ENCODE measurements at places on chromosomes 1 and 21.
A peak's percentile ranks its signal among the peaks of the same experiment; 100 is the strongest.

GRCh38 chr1:94285031-94285654 is 47.8 kb upstream of the ARHGAP29 start:
- DNase-seq = no peak

DNA sequence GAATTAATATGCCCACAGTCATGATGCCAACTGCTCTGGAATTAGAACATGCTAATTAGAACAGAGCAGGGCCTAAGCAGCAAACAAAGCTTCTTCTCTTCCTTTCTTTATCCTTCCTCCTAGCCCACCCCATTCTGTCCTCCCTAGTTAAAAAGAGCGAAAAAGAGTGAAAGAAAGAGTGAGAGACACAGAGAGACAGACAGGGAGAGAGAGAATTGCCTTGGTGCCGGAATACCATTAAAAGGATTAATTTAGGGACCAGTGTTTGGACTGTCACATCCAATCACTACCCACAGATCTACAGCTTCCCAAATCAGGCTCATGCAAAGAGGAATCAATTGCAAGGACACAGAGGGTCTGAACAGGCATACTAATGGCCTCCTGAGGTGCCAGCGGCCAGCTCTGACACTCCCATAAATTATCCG is 7.0 kb downstream of the ERI3 start:
- no peak for DNase-seq

- no peak for DNase-seq
Measured at GRCh38 chr1:3577300-3577699, 34.0 kb downstream of the MEGF6 start.

DNA sequence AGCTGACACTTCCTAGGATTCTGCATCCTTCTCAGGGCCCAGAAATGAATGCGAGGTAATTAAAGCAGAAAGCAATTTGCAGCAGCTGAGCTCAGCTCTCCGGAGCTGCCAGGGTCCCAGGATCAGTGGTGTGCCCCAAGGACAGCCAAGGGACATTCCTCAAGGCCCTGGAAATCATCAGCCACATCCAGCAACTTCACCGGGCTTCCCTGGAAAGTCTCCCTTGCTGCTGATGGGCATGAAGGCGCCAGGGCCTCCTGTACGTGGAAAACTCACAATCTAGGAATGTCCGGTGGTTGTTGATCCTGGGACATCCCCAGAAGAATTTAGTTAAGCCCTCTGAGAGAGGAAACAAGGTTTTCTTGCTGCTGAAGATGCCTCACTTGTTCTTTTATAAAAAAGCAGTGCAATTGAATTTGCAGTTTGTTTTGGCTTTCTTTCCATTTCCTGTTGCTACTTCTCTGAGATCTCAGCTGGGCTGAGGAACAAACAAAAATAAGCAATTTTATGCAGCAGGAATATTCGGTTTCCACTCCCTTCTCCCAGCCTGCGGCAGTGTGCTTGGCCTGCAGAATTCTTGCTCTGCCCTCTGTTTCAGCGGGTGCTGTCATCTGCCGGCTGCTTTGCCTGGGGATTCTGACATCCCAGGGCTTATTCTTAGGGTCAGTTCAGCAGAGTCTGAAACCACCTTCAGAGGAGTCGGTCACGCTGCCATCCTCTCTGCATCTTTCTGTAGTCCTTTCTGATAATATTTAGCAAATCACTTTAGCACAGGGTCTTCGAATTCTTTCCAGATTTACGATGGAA is 85.9 kb downstream of the TCP10L start:
- DNase-seq = no peak

- DNase-seq = no peak
Measured at GRCh38 chr1:202416641-202417040, 68.1 kb downstream of the PPP1R12B start.

DNA sequence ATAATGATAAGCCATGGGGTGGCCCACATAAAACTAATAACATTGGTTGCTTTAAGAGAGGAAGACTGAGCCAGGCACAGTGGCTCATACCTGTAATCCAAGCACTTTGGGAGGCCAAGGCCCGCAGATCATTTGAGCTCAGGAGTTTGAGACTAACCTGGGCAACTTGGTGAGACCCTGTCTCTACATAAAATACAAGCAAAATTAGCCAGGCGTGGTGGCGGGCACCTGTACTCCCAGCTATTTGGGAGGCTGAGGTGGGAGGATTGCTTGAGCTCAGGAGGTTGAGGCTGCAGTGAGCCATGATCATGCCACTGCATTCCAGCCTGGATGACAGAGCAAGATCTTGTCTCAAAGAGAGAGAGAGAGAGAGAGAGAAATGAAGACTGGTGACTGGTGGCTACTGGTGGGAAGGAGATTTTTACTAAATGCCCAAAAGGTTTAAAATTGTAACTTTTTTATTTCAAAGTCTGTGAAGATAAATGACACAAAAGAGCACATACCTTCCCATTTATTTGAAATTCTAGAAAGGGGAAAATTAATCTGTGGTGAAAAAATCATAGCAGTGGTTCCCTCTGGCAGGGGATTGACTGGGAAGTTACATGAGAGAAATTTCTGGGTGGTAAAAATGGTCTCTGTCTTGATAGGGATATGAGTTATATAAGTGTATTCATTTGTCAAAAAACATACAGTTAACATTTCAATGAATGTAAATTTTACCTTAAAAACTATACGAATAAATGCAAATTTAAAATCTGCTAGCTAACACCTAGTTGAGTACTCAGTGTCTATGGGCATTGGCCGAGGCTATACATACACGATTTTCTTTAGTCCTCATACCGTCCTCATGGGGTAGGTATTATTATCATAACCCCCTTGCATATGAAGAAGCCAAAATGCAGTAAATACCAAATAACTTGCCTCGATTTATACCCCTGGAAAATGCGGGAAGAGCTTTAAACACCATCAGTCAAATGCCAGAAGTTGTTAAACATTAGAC is 2.2 kb upstream of the NBPF1 start:
- DNase-seq = peak; percentile 51

DNA sequence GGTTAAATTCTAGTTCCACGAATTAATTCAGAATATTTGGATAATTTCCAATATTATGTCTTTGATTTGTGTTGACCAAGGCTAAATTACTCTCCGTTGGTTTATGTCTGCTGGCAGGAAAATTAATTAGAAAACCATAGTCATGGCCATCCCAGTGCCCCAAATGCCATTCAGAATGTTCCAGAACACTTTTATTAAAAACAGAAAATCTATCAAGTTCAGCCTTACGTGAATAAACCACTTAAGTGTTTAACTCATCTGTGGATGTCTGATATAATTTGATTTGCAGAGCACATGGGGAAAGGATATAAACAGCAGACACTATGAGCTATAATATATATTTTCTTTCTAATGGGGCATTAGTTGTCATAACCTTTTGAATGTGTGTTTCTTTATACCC is 480.7 kb downstream of the MRPL39 start:
- DNase-seq = no peak

DNA sequence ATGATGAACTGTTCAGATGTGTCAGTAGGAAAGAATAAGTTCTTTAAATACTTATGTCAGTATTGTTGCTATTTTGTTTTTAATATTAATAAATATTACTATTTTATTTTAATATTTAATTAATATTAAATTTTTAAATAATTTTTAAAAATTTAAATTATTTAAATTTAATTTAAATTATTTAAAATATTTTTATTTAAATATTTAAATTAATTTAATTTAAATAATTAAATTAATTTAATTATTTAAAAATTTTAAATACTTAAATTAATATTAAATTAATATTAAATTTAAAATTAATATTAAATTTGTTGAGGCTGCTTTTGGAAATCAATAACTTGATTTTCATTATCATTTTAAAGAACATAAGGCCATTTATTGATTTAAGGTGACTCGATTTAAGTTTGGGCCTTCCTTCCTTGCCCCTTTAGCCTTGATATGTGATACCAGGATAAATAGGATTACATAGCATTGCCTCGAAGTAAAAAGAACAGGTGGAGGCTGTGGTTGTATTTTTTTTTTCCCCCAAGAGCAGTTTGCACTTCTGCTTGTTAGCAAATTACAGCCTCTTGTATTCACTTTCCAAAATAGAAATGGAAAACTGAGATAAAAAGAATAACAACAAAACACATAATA is 915.2 kb downstream of the TTLL7 start:
- no peak for DNase-seq

DNA sequence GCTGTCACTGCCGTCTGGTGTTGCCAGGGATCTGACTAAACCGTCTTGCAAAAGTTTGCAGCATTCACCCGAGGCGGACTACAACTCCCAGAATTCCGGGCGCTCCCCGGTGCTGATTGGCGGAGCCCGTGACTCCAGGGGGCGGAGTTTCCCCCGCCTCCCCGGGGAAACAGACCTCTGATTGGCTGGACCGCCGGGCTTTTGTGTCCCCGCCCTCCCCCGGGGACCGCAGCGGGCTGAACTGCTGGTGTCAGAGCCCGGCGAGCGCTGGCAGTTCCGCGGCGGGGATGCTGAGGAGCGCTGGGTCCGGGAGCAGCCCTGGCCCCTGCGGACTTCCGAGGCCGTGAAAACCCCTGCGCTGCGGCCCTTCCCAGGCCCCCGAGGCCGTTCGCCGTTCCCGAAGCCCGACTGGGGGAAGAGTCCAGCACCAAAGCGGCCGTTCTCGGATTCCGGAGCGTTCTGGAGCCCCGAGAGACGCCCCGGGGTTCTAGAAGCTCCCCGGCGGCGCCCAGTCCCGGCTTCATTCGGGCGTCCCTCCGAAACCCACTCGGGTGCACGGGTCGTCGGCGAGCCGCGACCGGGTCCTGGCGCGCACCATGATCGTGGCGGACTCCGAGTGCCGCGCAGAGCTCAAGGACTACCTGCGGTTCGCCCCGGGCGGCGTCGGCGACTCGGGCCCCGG is at the start of gene SESN2:
Gene SESN2, plus strand, starts transcription at position 267 of the 682 bp plus-strand sequence. Its CDS starts 330 bp downstream, at position 597.
- DNase-seq = peak; percentile 96

DNA sequence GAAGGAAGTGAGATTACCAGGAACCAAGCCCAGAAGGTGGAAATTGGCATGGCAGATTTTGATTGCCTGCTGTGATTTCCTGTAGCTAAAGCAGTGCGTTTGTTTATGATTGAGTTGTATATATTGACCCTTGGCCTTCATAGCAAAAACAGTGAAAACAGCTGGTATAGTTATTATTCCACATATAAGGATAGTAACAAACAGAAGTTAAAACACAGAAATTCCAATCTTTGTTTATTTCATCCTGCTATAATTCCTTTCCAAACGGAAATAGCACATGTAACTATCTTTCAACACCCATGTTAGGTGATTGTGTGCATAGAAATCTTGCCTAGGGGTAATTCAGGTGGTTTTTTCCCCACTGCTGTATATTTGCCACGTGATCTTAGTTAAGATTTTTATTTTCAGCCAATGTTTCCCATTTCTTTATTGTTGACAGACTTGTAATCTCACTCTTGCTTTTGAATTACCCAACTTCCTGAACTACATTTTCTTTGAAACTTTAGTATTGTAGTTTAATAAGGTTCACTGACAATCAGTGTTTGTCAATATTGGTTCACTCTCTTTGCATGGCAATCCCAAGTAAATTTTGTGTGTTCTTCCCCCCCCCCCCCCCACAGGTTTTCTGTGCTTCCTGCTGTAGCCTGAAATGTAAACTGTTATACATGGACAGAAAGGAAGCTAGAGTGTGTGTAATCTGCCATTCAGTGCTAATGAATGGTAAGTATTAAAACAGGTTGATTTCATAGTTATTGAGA is 102.7 kb downstream of the CC2D1B start:
- DNase-seq = no peak

GRCh38 chr21:46675595-46676280 is 40.3 kb downstream of the PRMT2 start:
- no peak for DNase-seq

DNA sequence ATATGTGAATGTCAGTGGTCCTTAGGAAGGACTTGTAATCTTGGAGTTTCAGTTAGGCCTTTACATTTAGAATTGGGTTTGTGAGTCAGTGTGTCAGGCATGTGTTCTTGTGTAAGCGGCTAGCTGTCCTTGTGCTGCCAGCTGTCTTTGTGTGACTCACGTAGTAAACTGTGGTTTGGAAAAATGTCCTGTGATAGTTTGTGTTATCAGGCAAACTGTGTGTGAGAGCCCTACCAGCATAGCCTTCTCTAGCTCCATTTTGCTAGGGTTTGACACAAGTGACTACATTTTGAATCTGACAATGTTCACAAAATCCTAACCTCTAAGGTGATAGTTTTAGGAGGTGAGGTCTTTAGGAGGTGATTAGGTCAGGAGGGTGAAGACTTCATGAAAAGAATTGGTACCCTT is 6.9 kb upstream of the SLC35D1 start:
- no peak for DNase-seq

DNA sequence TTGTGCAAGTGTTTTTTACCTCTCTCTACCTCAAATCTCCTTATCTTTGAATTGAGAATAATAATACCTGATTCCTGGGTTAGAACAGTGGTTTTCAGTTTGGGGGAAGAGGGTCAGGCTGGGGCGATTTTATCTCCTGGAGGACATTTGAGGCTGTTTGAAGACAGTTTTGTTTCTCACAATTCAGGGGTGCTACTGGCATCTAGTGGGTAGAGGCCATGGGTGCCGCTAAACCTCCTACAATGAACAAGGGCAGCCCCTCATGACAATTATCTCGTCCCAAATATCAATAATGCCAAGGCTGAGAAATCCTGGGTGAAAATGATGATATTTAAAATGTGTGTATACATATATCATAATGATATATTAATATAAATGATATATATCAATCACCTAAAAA is 139.1 kb upstream of the USH2A start:
- DNase-seq = no peak

DNA sequence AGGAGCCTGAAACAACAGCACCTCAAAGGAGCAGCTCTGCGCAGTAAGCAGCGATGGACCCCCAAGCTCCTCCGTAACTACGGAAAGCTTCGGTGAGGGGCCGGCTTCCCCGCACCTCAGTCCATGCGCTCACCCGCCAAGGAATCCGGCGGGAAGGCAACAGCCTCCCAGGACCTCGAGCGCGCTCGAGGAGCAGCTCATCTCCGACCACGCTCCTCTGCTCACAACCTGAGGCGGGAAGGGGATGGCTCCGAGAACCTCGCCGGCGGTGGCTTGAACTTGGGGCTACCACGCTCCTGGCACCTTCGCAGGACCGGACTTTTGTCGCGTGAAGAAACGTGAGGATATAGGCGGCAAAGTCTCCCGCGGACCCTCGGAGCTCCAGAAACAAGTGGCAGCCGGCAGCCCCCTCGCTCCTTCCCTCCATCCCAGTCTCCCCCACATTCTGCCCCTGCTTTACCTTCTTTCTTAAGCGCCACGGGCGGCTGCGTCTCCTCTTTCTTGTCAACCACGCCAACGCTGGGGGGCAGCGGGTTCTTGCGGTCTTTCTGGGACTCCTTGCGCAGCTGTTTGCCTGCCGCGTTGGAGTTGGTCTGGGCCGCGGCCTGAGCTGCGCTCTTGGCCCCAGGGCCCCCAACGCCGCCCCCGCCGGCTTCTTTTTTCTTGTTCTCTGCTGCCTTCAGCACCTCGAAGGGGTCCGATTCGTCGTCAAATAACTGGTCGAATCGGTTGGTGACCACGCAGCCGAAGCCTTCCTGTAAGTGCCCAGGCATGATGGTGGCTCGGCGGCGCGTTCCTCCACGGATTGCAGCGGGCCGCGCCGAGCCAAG is 459 bp downstream of the SERBP1 start:
- peak; percentile 29 for DNase-seq

GRCh38 chr1:78840453-78841271 is 165.9 kb downstream of the ADGRL4 start:
- no peak for DNase-seq

GRCh38 chr1:86756062-86756406 is 51.7 kb downstream of the SH3GLB1 start:
- no peak for DNase-seq

GRCh38 chr1:189669846-189670245 is 807.8 kb downstream of the BRINP3 start:
- no peak for DNase-seq

- DNase-seq = no peak
Measured at GRCh38 chr1:89994231-89994804, 592 bp upstream of the ZNF326 start.

Data from stimulated activated effector memory CD8-positive, alpha-beta T cell treated with anti-CD3 and anti-CD28 coated beads, Interleukin-12 subunit alpha, Interleukin-12 subunit beta, amount 100 ng/mL, for 72 hours (primary cell).